ENCODE measurements at places on chromosomes 1 and 21.

DNA sequence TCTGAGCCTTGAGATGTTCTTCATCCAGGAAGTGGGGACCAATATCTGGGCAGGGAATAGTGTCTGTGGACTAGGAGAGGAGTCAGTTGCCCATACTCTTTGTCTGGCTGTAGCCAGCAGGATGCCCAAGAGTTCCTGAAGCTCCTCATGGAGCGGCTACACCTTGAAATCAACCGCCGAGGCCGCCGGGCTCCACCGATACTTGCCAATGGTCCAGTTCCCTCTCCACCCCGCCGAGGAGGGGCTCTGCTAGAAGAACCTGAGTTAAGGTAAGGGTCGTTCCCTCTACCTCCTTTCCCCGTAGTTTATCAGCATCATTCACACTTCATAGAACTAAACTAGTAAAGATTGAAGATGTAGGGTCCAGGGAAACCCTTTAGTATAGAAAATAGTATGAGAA, 3.4 kb upstream of the PPOX start:
- DNase-seq, result no peak

DNA sequence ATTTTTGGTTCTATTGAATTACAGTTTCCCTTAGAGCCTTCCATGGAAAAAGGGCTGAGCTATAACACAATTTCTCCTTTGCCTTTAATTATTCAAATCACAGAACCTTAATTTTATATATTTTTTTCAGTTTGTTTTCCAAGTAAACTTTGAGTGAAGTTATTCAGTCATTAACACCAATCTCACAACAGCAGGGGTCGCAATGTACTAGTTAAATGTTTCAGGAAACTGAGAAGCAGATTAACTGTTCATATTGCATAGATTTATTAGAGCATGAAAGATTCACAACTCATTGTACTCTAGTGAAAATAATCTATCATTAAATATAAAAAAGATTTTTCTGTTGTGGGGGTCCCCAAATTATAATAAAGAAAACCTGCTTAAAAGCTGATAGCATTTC, 64.1 kb downstream of the KIFAP3 start:
- peak; percentile 10 for DNase-seq

DNA sequence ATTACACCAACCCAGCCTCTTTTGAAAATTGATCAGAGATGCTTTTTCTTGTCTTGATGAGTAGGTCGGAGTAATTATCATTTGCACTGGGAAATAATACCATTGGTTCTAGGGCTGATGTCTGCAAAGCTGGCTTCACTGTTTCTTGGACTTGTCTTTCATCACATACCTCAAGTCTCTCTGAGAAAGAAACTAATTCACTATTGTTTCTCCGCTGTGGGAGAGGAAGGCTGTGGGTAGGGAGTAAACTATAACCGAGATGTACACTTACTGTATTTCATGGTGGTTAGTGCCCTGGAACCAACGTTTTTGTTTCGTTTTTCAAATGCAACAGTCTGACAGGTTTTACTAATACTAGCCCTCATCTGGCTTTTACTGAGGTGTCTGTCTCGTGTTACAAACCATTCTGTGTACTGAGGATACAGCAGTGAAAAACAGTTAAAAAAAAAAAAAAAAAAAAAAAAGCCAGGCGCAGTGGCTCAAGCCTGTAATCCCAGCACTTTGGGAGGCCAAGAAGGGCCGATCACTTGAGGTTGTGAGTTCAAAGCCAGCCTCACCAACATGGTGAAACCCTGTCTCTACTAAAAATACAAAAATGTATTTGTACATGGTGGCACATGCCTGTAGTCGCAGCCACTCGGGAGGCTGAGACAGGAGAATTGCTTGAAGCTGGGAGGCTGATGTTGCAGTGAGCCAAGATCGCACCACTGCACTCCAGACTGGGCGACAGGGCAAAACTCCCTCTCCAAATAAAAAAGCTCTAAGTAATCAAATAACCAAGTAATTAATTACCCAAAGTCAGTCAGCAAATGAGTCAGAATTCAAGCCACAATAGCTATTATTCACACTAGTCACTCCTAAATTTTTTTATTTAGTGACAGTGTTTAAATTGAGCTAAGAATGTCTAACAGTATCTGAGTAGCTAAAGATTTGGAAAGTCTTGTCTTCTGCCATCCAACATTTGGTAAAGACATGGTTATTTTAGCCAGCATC, 23.3 kb downstream of the TOMM20 start:
- peak; percentile 84 for DNase-seq

GRCh38 chr1:231410036-231410612, 12.0 kb downstream of the EGLN1 start:
- DNase-seq, result no peak

- DNase-seq, result no peak
Measured at GRCh38 chr1:170804879-170805278, 130.5 kb upstream of the MROH9 start.

DNA sequence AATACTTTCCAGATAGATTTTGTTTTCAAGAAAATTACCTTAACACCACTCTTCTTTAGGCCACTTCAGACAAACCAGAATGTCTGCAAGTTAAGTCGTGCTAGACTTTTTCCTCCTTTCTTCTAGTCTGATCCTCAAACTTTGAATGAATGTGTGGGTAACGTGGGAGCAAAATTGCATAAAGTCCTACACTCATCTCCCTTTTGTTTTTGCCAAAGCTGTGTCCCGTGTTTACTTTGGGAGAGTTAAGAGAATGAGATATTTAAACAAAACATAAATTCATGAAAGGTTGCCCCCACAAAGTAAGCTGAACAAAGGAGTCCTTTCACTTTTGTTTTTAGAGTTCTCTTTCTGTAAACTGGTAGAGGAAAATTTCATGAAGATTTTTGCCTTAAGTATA, 16.9 kb upstream of the VAMP3 start:
- no peak for DNase-seq

GRCh38 chr1:170700842-170701615, 37.1 kb downstream of the PRRX1 start:
- DNase-seq, result no peak

DNA sequence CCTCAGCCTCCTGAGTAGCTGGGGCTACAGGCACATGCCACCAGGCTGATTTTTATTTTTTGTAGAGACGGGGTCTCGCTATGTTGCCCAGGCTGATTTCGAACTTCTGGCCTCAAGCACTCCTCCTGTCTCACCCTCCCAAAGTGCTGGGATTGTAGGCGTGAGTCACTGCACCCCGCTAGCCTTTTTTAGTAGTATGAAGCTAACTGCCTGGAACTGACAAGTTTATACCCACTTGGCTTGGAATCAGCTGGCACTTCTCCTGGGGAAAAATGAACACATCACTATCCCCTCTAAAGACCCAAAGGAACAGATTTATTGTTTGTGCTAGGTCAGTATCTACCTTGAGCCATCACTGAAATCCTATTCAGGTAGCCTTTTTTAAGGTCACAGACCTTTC, 19.0 kb downstream of the TMEM63A start:
- DNase-seq, result no peak

DNA sequence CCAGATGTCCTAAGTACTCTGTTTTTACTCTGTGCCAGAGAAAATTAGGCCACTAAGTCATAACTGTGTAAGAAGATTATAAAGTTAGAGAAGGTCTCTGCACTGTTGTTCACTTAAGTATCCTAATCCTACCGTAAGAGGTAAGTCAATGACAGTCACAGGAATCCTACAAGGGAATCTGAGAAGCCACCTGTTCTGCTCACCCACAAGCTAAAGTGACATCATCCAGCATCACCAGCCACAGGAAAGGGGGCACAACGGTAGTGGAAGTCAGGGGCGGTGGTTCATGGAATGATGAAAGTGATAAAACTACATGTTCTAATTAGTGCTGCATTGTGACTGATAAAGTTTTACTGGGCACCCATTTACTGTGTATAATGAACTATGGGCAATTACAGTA, 92.7 kb downstream of the PLD5 start:
- no peak for DNase-seq

DNA sequence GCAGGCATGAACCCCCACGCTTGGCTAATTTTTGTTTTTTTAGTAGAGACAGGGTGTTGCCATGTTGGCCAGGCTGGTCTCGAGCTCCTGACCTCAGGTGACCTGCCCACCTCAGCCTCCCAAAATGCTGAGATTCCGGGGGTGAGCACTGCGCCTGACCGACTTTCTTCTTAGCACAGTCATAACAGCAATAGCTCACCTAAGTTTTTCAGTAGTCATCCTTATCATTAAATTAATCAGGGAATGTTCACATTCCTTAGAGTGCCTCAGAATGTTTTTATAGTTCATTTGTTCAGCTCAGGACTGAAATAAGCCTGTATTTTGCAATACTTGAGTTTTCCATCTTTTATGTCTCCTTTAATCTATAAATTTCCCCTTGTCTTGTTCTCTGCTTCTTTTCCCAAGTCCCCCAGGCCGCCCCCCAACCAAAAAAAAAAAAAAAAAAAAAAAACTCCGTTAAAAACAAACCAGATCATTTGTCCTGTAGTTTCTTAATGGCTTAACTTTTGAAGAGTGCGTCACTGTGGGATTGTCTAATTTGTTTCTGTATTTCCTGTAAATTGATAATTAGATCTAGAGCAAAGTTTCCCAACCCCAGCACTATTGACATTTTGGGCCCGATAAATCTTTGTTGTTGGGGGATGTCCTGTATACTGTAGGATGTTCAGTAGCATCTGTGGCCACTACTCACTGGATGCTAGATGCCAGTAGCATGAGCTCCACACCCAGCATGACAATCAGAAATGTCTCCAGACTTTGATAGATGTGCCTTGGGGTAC, 120.7 kb downstream of the ITSN1 start:
- DNase-seq, result no peak

- DNase-seq, result no peak
Measured at GRCh38 chr1:107965110-107965991, at the start of gene VAV3. Gene VAV3, minus strand, starts transcription at chr1:107965180. Its CDS starts 311 bp downstream, at chr1:107964869.

DNA sequence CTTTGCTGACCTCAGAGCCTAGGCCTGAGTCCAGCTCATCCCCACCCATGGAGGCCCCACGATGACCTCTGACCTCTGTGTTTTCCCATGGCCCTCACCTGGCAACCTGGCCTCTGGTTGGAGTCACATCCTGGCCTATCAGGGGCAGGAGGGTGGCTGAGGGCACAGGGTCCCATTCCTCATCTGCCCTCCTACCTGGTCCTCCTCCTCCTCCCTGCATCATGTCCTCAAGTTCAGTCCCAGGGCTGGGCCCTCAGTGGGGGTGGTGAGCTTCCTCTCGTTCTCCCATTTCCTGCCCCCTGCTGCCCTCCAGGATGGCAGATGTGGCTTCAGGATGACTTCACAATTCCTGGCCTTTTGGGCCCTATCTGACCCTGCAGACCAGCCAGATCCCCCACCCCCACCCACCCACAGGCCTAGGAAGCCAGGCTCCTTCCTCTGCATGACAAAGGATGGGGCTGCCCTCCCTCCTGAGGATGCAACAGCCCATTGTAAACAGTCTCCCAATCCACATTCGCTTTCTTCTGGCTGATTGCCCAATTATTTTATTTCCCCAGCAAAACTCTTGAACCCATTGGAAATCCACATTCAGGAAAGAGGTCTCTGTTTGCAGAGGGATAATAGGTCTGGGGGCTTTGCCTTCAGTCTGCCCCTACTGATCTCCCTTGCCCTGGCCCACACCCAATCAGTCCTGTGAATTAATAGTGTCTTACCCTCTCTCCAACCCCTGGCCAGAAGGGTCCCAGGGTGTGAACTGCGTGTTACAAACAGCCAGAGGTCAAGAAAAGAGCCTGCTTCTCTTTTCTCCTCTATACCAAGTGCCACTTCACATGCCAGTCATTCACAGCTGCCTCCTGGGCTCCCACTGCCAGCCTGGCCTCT, 10.3 kb upstream of the LEFTY1 start:
- no peak for DNase-seq

- DNase-seq, result no peak
Measured at GRCh38 chr1:69258842-69259241, 308.9 kb upstream of the LRRC7 start.

DNA sequence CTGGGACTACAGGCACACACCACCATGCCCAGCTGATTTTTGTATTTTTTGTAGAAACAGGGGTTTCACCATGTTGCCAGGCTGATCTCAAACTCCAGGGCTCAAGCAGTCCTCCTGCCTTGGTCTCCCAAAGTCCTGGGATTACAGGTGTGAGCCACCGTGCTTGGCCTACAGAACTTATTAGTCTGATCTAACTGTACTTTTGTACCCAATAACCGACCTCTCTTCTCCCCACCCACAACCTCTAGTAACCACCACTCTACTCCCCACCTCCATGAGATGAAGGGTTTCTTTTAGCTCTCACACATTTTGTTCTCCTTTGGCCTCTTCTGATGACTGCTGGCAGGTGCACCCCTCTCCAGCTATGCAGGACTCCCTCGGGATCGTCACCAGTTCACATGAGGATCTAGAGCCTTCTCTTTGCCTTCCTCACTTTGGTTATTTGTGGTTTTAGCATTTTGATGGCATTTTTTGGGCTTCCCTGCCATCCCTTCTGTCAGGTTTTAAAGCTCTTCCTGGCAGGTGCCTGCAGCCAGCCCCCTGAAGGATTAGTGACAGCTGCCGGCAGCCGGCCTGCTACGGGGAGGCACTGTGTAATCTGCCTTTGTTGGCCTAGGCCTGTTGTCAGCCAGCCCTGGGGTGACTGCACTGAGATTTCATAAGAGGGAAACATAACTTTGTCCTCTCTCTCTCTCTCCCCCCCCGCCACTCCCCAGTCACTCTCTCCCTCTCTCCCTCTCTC, 99.8 kb upstream of the ATP1A1 start:
- no peak for DNase-seq

GRCh38 chr1:39214998-39215873, 10.7 kb downstream of the MACF1 start:
- DNase-seq, result peak; percentile 72

DNA sequence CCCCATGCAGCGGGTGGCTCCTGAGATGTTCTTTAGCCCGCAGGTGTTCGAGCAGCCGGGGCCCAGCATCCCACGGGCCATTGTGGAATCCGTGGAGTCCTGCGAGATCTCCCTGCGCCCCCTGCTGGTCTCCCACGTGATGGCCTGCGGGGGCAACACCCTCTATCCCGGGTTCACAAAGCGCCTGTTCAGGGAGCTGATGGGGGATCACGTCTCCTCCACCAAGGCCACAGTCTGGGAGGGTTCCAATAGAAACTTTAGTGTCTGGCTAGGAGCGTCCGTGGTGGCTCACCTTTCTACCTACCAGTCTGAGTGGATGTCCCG, 71.0 kb downstream of the ACTL8 start:
- no peak for DNase-seq

DNA sequence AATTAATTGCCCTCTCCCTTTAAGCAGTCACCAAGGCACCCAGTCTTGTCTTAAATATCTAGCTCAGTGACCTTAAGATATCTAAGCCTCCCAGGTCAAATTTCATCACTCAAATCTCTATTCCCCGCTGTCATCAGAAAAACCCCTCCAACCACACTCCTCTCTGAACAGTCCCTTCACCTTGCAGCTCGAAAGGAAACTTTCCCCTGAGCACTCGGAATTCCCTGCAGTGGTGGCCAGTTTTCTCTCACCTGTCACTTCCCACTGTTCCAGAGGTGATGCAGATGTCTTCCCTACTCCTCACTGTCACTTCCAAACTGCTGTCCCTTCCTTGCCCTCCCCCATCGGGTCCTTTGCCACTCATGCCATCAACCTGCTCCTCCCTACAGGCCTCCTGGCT, 15.3 kb upstream of the SSX2IP start:
- DNase-seq, result no peak

- no peak for DNase-seq
Measured at GRCh38 chr1:193338194-193338593, 151.8 kb upstream of the B3GALT2 start.

- DNase-seq, result no peak
Measured at GRCh38 chr1:171883849-171884248, 42.6 kb downstream of the DNM3 start.
